Left lobe of liver (tissue), 2 donors: ENCODE measurements at places on chromosomes 7 and 10. TPM values are rescaled to one million over a fixed set of nuclear protein-coding genes. Genes with fewer than 3 reads are reported as not detected.
A peak's percentile ranks its signal among the peaks of the same experiment; 100 is the strongest.

DNA sequence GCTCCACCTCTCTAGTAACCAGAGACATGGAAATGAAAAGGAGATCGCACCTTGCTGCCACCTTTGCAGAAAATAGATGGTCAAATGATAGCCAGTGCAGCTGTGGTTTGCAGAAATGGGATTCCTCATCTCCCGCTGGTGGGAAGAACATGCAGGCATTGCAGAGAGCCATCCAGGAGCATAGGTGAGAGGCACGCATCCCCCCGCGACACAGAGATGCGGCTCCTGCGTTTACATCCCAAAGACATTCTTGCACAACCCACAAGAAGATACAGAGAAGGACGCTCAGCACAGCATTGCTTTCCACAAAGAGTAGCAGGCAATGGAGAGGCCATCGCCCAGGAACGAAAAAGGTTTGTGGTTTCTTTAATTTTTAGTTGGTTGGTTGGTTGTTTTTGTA is 56.2 kb downstream of the OAT start:
- no peak for DNase-seq

GRCh38 chr7:113790025-113790424 is 128.8 kb downstream of the PPP1R3A start:
- no peak for DNase-seq

- no peak for DNase-seq
Observed at GRCh38 chr10:94485094-94485493, 60.5 kb upstream of the HELLS start.

- no peak for DNase-seq
Observed at GRCh38 chr10:124032971-124033886, 60.2 kb downstream of the CHST15 start.

GRCh38 chr7:29924684-29925083 is 64.9 kb downstream of the SCRN1 start:
- DNase-seq: no peak

GRCh38 chr10:34815185-34816084 is at the start of gene PARD3:
Gene PARD3 (minus strand): TSS chr10:34815296. CDS start chr10:34814995, 301 bp downstream.
- DNase-seq: peak; percentile 80

DNA sequence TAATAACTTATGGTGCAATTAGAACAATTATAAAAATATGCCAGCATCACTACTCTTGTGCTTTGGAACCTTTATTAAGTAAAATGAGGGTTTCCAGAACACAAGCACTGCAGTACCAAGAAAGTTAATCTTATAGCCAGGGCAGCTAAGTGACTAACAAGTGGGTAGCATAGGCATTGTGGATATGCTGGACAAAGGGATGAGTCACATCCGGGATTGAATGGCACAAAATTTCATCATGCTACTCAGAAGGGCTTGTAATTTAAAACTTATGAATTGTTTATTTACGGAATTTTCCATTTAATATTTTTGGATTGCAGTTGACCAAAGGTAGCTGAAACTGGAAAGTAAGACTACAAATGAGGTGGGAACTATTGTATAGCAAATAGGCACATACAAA is 250.6 kb downstream of the C7orf25 start:
- no peak for DNase-seq

DNA sequence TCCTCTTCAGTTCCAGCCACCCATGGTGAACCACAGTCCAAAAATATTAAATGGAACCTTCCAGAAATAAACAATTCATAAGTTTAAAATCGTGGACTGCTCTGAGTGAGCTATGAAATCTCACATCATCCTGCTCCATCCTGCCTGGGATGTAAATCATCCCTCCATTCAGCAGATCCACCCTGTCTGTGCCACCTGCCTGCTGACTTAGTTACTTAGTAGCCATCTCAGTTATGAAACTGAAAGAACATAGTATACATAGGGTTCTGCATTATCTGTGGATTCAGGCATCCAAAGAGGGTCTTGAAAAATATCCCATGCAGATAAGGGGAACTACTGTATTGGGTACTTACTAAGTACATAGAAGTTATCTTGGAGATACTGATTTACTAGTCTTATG is 89.0 kb downstream of the ST8SIA6 start:
- DNase-seq: no peak

- DNase-seq: no peak
Observed at GRCh38 chr7:107659666-107660065, 962 bp upstream of the SLC26A4 start.

DNA sequence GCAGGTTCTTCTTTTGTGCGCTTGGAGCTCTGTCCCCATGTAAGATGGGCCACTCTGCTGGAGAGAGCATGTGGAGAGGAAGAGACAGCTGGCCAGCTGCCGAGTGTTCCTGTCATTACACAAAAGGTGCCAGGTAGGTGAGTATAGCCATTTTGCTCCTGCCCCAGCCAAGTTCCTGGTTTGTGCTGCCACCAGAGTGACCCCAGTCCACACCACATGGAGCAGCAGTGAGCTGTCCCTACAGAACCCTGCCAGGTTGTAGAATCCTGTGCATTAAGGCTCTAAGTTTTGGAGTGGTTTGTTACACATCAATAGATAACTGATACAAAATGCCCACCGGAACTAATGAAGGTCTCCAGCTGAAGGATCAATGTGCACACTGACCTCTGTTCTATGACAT is 84.6 kb upstream of the GHITM start:
- DNase-seq: no peak

DNA sequence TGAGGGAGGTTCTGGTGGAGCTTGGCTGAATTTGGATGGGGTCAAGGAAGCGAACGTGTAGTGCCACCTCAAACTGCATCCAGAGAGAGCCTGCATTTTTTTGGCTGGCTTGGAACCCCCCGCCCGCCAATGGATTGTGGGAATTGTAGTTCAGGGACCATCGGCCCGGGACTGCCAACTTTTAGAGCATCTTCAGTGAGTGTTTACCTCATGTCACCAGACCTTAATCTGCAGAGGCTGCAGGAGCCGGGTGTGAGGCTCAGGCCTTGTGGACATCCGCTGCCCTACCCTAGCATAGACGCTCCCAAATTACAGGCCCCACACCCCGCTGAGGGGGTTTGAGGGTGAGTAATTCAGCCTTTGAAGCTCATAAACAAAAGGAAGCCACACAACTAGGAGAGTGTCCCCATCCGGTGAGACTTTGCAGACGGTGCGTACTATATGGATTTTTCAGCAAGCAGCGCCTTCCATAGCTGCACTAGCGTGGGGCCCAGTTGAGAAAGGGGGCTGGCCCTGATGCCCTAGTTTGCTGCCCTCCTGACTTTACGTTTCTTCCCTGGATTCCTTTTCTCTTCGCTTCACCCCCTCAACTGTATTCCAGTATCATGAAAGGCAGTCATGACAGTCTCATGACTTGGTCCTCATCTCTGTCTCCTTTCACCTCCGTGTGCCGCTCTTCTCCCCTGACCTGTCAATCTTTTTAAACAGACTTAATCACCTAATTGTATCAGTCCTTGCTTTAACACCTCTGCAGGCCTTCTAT is 717 bp downstream of the CNPY4 start:
- peak; percentile 70 for DNase-seq

- DNase-seq: no peak
Observed at GRCh38 chr10:62306663-62307062, 38.0 kb upstream of the RTKN2 start.

GRCh38 chr10:90051053-90051452 is 349.7 kb downstream of the KIF20B start:
- DNase-seq: no peak

DNA sequence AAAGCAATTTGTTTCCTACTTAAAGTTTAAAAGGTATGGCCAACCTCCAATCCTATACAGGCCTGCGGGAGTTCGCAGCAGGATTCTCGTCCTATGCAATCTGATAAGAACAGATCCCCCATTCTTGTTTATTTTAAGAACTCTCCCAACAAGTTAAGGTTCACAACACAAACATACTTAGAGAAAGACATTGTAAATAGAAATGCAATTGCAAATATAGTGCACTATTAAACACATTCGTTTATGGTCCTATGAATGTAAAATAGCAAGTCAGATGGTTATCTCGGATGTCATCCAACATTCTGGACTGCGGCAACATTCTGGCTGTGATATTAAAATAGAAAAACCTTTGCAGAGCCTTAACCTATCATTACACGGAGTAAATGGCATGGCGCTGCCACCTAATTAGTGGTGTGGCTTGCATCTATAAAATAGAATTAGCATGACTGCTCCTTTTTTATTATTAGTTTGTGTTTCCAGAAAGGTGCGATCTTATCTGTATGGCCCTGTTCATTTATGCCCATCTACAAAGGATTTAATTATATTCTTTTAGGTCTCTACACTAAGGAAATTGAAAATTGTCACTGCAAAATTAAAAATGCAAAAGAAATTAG is 37.0 kb downstream of the BEND7 start:
- DNase-seq: no peak

GRCh38 chr7:17600340-17600752 is 301.9 kb downstream of the AHR start:
- DNase-seq: no peak

- no peak for DNase-seq
Observed at GRCh38 chr10:59342723-59343122, 19.6 kb downstream of the FAM13C start.

GRCh38 chr7:39950473-39951225 is 593 bp downstream of the CDK13 start:
- DNase-seq: no peak

- DNase-seq: no peak
Observed at GRCh38 chr7:33805630-33806233, 99.6 kb upstream of the BMPER start.

DNA sequence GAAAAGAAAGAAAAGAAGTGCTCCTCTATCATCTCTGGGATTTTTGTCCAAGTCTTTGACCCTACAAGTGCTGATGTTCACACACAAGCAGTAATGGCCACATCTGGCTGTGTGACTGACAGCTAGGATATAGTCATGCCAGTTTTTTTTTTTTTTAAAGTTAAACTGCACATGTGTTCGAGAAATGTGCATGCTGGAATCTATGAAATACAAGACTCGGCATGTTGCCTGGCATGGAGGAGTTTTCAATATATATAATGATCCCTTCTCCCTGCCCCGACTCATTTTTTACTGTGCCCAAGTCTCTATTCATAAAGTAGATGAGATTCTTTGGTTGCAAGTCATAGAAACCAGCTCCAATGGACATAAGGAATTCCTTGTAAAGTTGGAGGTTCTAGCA is 60.4 kb upstream of the FGFR2 start:
- no peak for DNase-seq

- no peak for DNase-seq
Observed at GRCh38 chr10:97920865-97921264, 71.2 kb downstream of the GOLGA7B start.

DNA sequence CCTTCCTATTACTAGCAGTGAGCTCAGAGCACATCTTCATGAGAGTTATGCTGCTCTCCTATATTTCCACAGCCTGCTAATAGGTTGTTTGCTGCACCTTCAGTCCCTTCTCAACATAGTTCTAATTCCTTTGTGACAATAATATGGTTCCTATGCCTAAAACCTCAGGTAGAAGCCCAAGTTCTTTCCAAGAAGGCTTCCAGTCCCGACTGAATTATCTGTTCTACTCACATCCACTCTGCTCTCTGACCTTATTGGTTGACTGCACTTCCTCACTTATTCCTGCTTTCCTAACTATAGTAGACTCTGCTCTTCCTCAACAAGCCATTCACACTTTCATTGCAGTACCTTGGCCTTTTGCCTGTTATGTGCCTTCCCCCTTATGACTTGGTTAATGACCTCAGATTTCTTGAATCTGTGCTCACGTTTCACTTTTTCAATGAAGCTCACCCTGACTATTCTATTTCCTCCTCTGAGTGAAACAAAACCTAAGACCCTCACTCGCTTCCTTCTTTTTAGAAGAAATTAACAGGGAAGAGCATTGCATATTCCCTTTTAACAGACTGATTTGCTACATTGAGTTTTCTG is 132.7 kb downstream of the MDFIC start:
- DNase-seq: no peak

GRCh38 chr7:23065974-23066373 is 39.6 kb upstream of the KLHL7 start:
- no peak for DNase-seq

DNA sequence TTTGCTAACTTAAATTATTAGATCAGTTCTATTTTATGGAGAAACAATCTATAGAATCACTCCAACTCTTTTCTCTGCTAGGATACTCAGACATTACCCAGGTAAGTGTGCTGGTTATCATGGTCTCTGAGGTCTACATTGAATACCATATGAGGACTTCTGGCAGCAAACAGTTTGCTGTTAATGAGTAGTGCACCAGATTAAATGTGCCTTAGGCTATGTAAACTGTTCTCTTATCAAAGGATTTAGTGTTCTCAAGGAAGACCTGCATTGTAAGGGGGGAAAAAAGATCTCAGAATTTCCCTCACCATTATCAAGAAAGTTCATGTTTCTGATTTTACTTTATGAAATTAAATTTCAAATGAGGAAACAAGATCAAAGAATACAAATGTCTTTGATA is 107.5 kb downstream of the ITGB8 start:
- no peak for DNase-seq

DNA sequence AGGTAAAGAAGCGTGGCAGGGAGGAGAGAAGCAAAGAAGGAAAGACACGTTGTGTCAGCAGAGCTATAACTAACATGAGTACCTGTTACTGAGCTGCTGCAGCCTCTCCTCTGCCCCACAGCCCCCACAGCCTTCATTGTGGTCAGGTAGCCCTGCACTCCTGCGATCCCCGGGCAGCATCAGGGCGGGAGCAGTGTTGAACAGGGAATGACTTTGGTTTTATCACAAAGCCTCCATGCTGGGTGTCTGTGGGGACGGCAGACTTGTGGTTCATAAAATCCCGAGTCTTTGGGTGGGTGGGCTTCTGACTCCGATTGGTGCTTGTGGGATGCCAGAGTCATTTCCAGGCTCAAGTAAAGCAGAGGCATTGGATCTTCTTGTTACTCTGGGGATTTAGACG is 14.8 kb upstream of the PRKAG2 start:
- DNase-seq: no peak

DNA sequence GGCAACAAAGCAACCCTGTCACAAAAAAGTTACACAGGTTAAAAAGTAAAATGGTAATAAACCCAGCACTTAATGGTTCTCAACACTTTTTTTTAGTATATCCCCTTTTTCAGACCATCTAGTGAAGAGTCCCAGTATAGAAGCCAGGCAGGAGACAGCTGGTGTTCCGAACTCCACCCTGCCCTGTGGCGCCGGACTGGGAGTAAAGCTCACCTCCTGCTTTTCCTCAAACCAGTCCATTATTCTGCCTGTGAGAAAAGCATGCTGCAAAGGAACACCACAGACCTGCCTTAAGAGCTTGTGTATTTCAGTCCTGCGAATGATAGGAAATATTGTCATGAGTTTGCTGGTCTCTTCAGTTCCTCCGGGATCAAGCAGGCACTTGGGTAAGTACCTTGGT is 81.0 kb downstream of the EZH2 start:
- DNase-seq: no peak

Gene AVL9
- 17.1 TPM for total RNA-seq

Gene PLEKHS1
- not detected for total RNA-seq

Gene GALNT11
- total RNA-seq: 13.2 TPM

Gene MBL2
- total RNA-seq: 108 TPM
